ENCODE measurements at places on chromosomes 16 and 17.

GRCh38 chr17:728911-729310 lies 3.5 kb upstream of the TLCD3A start:
- no peak for DNase-seq

DNA sequence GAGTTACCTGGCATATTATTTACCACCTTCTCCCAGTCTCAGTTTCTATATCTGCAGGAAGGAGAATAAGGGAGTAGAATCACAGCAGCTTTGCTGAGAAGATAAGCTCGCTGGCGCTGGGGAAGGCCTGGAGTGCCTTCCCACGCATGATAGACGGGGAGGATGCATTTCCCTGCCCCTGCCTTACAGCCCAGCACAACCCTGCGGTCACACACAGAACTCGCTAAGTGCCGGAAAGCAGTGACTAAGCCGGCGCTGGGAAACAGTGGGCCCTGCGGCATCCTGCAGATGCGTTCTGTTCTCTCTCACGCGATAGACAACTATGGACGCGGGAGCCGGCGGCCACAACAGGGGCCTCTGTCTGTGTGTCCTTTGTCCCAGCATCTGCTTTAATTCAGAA lies 4.8 kb downstream of the CA5A start:
- no peak for DNase-seq

DNA sequence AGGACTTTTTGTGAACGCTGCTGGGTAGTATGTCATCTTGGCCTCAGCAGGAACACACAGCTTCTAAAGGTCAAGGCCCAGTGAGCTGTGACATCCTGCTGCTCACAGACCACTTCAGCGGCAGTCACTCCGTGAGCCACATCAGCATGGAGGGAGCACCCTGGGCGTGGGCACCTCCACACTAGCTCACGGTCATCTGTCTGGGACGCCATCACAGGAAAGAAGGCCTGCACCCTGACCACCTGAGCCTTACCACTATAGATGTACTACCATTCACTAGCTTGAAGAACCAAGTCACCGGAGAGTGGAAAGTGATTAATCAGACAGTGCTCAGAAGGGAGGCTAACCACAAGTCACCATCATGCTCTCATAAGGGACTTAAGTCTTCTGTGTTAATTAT lies 3.3 kb downstream of the AXIN1 start:
- no peak for DNase-seq

- no peak for DNase-seq
Measured at GRCh38 chr16:35306915-35307314, 1847.5 kb downstream of the TP53TG3F start.

DNA sequence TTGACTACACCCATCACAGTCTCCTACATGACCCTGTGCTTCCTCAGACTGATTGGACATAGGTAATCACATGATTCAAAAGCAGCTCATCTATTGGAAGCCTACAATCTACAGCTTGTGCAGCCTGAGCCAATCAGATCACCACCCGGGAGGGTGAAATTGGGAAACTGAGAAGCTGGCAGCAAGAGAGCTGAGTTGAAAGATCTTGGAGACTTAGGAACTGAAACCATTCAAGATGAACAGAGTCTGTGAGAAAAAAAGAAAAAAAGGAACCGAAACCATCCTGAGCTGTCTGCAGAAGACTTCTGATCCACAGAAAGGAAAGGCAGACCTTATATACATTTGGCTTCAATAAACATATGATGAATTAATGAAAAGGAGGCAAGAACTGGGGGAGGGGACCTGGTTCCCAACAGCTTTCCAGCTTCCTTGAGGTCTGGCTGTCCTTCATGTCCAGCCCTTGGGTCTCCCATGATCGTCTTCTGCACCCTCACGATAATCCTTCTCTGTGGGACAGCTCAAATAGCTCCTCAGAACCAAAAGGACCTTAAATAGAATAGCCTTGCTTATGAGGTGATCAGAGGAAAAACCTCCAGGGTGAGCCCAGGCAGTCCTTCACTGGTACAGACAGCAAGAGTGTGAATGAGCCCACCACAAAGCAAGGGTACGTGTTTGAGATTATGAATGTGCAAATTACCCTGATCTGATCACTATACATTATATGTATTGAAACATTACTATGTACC lies 32.6 kb downstream of the PLXDC1 start:
- no peak for DNase-seq

- no peak for DNase-seq
Measured at GRCh38 chr16:89847940-89848297, 19.6 kb downstream of the SPIRE2 start.

All from cortex of kidney (tissue), 1 donor.